Effector memory CD4-positive, alpha-beta T cell (primary cell): ENCODE measurements at places on chromosomes 3 and 15.

- DNase-seq: no peak
Observed at GRCh38 chr15:76330080-76330680, 6.4 kb upstream of the ISL2 start.

DNA sequence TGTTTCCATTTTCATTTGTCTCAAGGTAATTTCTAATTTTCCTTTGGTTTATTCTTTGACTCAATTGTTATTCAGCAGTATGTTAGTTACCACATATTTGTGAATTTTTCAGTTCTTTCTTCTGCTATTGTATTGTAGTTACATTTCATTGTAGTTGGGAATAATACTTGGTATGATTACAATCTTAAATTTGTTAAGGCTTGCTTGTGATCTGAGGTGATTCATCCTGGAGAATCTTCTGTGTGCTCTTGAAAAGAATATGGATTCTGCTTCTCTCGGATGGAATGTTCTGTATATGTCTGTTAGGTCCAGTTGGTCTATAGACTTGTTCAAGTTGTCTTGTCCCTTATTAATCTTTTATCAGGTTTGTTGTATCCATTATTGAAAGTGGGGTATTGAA lies 63.4 kb upstream of the VEPH1 start:
- no peak for DNase-seq

DNA sequence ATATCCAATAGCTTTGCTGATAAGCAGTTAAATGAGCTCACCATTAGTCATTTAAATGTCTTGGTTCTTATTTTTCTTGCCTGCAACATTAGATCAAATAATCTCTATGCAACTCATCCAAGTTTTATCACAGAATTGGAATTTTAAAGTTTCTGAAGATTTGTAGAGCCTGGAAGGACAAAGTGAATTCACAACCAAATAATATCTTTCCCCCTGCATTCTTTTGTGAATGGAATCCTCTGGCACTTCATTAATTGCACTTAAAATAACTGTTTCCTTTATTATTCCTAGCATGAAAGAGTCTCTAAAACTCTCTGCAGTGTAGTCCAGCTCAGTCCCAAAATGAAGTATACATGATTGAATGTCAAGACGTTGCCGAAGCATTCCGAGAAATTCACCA lies 345.6 kb upstream of the TGFBR2 start:
- DNase-seq: no peak

- peak; percentile 56 for DNase-seq
Observed at GRCh38 chr3:9302425-9303181, 53.2 kb upstream of the SRGAP3 start.

GRCh38 chr3:55630280-55630920 lies 143.3 kb upstream of the WNT5A start:
- DNase-seq: no peak

DNA sequence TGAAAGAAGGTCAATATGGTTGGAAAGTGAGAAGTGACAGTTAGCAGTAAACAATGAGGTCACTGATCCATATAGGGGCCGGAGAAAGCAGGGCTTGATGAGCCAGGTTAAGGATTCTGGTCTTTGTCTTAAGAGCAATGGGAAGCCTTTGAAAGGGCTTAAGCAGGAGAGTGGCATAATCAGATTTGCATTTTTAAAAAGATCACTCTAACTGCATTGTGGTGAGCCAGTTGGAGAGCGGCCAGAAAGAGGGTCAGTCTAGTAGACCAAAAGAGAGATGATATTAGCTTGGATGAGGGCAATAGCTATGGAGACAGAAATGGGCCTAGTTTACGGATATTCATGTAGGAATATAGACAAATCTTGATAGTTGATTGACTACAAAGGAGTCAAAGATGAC lies 46.6 kb downstream of the CPNE4 start:
- no peak for DNase-seq
